ENCODE measurements at places on chromosomes 2 and 18. TPM values are rescaled to one million over a fixed set of nuclear protein-coding genes. Genes with fewer than 3 reads are reported as not detected.

- DNase-seq, result no peak
Measured at GRCh38 chr2:8543060-8543382, 138.8 kb upstream of the ID2 start.

GRCh38 chr2:23756593-23757292 is 170.2 kb downstream of the ATAD2B start:
- no peak for DNase-seq

- DNase-seq, result no peak
Measured at GRCh38 chr2:137007938-137008337, 242.6 kb downstream of the THSD7B start.

DNA sequence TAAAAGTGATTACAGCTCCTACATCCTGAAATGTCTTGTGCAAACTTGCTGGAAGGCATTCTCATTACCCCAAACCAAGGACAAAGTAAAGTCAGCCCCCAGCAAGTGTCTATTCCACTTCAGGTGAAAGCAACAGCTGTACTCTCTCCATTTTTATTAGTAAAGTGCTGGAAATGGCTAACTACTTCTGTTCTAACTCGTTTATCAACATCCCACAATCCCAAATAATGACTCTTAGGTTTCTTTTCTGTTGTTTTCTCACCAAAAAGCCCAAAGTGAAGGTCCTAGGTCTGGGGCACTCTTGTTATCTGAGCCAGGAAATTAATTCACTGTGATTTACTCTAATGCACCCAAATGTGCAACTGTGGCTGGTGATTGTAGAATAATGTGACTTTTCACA is 105.7 kb downstream of the LRRC30 start:
- no peak for DNase-seq

DNA sequence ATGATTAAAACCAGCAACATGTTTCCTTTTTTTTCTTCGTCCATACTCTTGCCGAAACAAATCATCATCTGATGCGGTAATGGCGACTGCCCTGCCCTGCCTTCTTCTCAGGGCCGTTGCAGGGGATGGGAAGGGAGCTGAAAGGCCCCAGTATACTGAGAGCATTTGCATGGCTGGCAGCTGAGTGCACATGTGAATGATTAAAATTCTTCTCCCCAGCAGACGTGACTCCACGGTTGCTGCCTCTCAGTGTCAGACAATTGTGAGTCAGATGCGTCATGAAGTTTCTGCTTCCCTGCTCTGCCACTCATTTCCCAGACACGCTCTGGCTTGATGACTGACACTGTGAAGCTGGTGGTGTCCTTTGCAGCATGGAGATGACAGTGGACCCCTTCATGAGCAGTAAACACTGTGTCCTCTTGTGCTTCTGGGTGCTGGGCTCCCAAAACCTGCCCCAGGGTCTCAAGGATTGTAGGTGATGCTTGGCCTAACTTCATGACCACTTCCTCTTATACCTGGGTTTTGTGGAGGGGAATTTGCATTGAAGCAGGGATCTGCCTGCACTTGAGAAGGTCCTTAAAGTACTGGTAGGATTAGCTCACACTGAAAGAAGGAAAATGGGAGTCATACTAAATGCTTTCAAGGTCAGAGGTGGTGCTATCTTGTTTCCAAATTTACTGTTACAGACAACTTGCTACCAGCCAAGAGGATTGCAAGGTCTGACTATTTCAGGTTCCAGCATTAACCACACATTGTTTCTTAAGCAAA is 222.5 kb upstream of the COPS8 start:
- DNase-seq, result no peak

- no peak for DNase-seq
Measured at GRCh38 chr18:75215663-75216062, 5.1 kb downstream of the TSHZ1 start.

DNA sequence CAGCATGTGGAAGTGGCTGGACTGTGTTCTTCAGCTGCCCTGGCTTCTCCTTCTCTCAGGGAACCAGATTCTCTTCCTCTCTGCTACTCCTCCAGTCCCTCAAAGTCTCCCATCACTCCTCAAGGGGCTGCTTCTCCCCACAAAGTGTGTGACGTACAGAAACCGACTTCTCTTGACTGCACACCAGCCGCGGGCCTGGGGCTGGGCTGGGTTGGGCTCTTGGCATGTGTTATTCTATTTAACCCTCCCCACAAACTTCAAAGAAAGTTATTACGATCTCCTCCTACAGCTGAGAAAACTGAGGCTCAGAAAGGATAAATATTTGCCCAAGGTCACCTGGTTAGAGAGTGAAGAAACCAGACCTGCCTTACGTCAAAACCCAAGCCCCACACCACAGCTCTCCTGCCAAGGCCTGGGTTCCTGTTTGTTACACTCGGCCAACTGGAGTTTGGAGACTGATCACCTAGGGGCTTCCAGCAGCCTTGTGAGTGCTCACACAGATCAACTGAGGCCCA is 269.0 kb downstream of the TFCP2L1 start:
- DNase-seq, result no peak

DNA sequence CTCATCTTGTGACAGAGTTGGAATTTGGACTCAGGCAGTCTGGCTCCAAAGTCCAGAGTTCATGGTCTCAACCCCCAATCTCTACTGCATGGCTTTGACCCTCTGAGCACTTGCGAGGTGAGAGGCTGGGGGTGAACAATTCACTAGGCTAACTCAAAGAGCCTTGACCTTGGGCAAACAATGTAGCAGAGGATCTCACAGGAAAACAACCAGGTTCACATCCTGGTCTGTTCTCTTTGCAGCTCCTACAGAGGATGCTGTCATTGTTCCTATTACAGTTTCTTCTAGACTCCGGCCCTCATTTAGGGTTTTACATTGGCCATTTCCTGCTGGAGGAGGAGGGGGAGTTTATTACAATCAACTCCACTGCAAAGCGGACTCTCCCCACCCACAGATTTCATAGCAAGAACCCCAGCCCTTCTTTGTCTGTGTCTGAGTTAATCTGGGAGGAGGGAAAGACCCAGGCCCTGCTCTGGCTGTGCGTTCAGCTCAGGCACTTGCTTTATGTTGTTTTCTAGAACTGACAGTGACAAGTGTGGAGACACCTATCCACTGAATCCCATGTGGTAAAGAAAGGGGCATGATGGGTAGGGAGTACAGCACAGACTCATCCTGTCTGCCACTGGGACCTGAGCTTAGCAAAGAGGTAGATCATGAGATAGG is 101.6 kb downstream of the LBH start:
- no peak for DNase-seq

DNA sequence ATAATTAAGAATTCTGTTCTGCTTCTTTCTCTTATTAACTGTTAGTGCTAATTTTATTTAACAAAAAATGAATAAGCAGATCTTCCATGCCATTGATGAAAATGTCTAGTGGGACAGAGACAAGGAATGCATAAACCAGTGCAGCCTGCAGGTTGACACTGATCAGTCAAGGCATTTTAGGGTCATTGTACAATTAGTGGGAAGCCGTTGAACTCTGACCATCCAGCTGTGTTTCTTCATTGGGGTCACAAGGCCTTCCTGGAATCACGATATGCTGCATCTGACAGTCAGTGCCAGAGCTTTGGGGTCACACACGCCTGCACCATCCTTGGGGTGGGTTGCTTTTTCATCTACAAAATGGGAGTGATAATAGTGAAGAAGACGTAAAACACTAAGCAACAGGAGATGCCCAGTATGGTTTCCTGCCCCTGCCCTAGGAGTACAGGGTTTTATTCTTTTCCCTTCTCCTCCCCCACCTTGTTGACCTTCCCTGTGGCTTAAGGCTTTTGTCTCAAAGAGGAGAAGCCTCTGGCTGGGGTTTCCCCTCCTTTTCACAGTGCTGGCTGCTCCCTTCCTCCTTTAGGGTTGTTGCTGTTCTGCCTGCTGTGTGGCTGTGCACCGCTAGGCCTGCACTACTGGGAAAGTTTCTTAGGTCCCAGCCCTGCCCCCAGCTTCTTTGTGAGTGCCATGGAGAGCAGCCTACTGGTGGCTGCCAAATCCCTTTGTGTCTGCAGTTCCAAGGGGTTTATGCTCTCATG is 245.6 kb downstream of the TPGS2 start:
- no peak for DNase-seq

DNA sequence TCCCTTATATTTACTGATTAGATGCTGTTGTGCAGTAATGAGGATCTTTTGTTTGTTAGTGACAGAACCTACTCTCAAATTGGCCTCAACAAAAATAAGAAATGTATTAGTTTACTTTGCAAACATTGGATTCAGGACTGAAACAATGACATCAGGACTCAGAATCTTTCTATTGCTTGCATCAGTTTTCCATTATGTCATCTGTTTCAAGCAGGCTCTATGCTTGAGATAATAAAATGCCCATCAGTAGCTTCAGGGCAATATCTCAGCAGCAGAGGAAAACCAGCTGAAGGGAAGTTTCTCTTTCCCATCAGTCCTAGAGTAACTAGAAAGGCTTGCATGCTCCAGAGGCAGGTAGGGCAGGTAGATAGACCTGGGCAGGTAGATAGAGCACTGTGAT is 375.5 kb upstream of the SLC8A1 start:
- DNase-seq, result no peak

GRCh38 chr2:233331536-233331935 is 22.8 kb upstream of the DGKD start:
- no peak for DNase-seq

DNA sequence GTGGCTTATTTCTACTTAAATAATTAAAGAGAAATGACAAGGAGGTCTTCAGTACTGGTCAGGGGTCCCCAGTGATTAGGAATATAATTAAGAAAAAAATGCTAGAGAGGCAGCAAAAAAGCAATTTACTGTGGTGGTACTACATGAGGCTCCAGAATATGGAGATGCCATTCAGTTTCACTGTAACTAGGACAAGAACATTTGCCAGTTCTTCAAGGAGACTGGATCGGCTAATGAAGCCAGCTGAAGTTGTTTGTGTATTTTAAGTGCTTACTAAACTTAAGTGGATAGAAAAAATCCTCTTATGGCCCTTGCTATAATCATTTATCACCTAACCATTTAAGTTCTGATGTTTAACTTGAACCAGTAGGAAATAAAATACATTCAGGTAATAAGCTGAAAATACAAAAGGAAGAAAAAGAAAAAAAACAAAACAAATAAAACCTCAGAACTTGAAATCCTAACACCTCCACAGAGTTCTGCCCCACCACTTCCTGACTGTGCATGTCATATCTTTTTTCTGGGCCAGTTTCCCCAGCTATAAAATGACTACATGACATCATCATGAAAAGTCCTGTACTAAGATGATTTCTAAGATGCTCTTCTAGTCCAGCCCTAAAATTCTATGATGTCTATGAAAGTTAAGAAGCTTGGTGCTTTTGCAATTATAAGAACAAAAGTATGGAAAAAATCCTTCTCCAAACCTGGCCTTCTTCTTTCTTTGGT is 98.0 kb downstream of the TRABD2A start:
- DNase-seq, result no peak

- no peak for DNase-seq
Measured at GRCh38 chr2:159272156-159272555, 14.3 kb downstream of the WDSUB1 start.

DNA sequence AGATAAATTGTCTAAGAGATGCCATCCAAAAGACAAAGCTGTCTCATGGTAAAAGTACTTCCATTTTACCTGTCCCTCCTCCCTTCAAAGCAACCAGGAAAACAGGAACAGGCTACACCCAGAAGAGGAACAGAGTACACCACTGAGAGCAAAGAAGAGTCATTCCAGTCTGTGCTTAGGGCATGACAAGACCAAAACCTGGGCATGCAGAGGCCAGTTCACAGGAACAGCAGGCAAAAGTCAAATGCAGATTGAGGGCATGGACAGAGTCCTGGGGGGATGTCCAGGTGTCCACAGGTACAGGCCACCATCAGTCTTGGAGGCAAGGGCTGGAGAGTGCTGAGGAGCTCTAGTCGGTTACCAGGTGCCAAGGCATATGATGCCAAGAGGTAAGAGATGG is 23.7 kb downstream of the PLEK start:
- DNase-seq, result no peak

DNA sequence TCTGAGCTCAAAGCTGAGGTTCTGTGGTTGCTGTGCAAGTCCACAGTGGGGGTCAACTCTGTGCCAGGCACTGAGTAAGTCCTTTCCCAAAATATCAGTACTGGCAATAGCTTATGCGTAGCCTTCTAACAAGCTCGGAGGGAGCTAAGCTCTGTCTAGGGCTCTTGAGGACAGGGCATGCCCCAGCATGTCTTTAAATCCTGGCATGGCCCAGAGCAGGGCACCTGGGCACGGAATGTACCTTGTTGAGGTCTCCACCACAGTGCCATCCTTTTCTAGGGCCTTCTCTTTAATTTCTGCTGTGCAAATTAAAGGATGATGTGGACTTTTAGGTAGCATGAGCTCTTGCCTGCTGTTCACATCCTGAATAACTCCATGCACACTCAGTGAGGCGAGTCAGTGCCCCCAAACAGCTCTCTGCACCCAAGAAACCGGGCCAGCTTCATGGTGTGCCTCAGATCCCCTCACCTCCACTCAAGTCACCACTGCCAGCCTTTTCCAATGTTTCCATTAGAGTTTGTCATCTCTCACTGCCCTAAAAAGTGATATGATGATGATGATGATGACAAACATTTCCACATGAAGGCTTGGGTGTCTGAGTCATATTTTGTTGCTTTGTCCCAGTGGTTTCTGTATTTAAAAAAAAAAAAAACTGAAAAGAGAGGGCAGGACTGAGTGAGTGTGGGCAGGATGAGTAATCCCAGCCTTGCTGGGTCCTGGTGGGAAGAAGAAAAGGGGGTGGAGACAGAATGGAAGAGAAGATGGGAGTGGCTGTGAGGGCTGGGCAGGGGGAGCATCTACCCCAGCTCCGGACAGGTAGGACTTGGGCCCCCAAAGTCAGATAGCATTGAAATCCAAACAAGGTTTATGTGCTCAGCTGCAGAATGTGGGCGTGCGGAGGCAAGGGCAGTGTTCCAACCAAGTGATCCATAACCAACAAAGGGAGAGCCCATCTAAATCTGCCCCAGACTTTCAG is 78.9 kb downstream of the ZBTB7C start:
- peak; percentile 52 for DNase-seq

- no peak for DNase-seq
Measured at GRCh38 chr2:149562324-149562723, 25.3 kb downstream of the MMADHC start.

DNA sequence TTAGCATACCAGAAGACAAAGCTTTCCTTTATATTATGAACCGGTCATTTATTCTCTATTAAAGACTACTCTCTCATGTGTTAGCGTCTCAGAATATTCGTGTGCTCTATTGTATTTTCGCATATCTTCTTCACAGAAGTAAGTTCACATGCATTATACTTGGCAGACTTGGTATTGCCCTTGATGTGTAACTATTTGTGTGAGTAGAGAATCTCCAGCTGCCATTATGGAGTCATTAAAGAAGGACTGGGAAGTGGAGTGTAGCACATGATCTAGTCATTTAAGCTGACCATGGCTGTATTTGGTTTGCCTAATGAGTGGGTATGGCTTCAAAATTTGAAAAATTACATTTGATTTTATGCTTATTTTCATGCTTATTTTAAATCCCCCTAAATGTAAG is 92.9 kb downstream of the TTC27 start:
- no peak for DNase-seq

- DNase-seq, result no peak
Measured at GRCh38 chr18:11857177-11857887, 6.1 kb downstream of the CHMP1B start.

GRCh38 chr2:44833171-44834069 is 108.1 kb upstream of the SIX3 start:
- no peak for DNase-seq

TRPM8 gene
- not detected for total RNA-seq

ATOH8 gene
- 46.2 TPM for total RNA-seq

TRMT61B gene
- 13.8 TPM for total RNA-seq

ASTL gene
- not detected for total RNA-seq

TMEM163 gene
- 0.32 TPM for total RNA-seq

BMP10 gene
- total RNA-seq, result not detected

GCG gene
- total RNA-seq, result not detected

ACKR3 gene
- total RNA-seq, result 39.4 TPM

MBP gene
- total RNA-seq, result 32.4 TPM

LRP1B gene
- 29.8 TPM for total RNA-seq

IWS1 gene
- 43.2 TPM for total RNA-seq
